ENCODE measurements at places on chromosomes 3 and 15.

DNA sequence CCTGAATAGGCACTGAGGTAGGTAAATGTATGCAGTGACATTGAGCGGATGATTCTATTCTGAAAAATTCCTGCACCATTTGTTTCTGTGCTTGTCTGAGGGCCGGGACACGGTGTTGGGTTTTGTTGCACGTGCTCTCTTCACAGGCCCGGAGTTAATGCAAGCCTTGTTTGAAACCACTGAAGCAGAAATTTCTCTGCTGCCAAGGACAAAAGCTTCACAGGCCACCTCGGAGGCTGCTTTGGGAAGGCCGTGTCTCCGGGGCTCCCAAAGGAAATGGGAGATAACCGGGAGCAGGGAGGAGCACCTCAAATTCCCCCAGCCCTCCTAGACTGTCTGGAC lies 179.4 kb downstream of the OPA1 start:
- no peak for DNase-seq

GRCh38 chr15:53193149-53193548 lies 403.0 kb upstream of the ONECUT1 start:
- DNase-seq: no peak

DNA sequence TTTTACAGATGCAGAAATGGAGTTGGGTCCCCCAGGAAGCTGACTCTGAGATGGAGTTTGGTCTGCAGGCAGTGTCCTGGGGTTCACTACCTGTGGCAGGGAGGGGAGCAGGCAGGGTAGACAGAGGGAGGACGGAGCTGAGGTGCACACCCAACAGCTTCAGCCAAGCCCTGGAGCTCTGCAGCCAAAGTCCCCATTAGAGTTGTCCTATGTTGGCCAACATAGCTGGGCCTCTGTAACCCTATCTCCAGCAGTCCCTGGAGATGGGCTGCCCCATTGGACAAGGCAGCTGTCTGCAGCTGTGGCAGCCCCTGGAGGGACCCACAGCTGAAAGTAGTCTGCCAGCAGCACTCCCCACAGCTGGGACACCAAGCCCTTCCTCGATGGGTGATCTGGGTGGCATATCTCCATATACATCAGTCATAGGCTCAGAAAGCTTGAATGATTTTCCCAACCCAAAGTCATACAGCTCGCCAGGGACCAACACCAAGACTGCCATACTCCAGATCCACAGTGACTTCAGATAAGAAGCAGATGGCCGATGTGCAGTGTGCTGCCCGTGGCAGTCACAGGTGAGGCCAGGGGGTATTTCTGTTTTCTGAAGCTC lies 31.9 kb downstream of the STARD5 start:
- DNase-seq: no peak

DNA sequence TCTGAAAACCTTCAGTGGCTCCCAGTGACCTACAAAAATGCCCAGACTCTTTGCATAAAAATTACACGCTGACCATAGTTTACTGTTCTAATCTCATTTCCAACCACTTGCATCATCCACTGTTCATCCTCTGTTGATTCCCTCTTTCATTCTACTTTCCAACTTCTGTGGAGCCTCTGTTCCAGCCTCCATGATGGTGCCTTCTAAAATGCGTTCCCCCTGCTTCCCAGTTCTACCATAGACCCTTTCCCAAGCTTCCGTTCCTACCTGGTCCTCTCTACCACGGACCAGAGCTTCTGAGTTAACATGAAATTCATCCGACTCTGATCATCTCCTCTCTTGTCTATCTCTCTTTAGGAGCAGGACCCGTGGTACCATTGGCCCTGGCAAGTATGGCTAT lies 127.0 kb downstream of the THSD4 start:
- no peak for DNase-seq

DNA sequence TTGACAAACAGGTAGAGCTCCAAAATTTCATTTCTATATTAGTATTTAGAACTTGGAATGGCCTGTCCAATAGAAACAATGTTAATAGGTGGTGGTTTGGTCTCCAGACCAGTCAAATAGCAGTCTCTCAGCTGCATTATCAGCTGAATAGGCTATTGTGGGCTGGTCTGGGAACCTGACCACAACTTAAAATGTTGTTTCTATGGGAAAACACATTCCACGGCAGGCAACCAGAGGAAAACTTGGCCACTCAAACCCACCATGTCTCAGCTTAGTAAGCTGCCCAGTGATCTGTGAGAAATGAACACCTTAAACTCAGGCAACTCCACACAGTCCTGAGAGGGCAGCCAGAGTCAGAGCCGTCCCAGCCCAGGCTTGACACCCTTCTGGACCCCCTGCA lies 20.4 kb downstream of the FBN1 start:
- no peak for DNase-seq

DNA sequence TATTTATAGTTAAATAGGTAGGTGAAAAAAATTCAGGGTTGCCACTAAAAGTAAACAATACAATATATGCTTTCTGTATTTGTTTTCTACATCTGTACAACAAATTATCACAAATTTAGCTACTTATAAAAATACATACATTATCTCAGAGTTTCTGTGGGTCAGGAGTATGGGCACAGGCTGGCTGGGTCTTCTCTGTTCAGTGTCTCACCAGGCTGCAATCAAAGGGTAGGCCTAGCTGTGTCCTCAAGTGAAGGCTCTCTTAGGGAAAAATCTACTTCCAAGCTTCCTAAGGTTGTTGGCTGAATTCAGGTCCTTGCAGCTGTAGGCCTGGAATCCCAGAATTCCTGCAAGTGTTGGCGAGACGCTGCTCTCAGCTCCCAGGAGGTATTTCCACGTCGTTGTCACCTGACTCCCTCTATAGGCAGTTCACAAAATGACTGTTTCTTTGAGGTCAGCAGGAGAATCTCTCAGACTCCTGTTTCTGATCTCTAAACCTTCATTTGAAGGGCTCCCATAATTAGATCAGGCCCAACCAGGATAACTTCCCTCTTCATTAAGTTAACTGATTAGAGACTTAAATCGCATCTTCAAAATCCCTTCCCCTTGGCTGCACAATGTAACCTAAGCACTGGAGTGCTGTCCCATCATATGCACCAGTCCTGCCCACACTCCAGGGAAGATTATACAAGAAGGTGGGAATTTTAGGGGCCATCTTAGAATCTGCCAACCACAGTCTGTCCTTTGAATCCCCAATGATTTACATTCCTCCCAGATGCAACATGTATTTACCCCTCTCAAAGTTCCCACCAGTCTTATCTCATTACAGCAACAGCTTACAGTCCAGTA lies 296.6 kb downstream of the SUCLG2 start:
- DNase-seq: no peak

DNA sequence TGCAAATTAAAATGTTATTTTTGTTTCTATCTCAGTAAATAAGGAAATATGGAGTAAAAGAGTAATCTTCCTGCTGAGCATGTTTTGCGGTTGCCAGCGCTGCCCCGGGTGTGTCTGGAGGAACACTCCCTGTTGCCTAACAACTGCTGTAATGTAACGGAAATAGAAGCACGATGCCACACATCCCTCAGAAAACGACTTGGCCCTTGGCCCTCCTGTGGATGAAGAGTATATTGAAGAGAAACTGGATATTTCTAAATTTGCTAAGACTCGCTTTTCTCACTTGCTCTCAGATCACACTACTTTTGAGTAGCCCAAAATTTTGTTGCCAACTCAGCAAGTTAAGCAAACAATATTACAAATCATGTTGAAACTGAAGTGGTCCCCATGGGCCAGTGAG lies 18.9 kb downstream of the CX3CR1 start:
- no peak for DNase-seq

GRCh38 chr3:24287755-24288450 lies 206.7 kb downstream of the THRB start:
- no peak for DNase-seq

GRCh38 chr3:76700323-76700722 lies 339.6 kb upstream of the ROBO2 start:
- no peak for DNase-seq
